ENCODE measurements at places on chromosomes 5 and 9. TPM values are rescaled to one million over a fixed set of nuclear protein-coding genes. Genes with fewer than 3 reads are reported as not detected.

DNA sequence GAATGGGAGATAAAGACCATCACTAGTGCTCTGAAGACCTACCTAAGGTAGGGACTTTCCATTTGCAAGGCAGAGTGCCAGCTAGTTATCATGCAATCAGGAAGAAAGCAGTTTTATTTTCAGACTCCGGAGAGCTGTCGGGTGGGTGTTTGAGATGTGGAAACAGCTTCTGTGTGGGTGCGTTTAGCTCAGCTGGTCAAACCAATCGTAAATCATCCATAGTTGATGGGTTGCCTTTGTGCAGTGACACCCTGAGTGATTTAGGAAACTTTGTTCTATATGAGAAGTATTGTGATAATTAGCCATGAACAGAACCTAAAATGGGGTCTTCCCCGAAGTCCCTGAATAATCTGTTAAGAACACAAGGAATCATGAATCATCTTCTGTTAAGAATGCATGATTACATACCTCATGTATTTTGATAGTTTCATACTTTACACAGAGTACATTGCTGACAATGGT lies 284.3 kb downstream of the ARHGAP26 start:
- DNase-seq, result no peak

DNA sequence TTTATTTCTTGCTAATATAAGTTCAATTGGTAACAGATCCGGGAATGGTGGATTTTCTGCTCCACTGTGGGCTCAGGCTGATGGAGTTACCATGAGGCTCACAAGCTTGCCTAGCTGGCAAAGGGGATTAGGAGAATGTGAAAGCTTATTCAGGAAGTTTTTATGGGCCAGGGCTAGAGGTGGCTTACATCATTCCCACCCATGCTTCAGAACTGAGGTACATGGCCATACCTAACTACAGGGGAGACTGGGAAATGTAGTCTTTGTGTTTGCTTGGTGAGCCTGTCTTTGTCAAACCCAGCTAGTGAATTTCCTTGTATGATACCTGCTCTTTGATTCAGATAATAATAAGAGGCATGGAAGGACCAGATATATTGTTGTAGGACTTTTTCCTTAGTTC lies 105.9 kb upstream of the DHFR start:
- DNase-seq, result no peak

DNA sequence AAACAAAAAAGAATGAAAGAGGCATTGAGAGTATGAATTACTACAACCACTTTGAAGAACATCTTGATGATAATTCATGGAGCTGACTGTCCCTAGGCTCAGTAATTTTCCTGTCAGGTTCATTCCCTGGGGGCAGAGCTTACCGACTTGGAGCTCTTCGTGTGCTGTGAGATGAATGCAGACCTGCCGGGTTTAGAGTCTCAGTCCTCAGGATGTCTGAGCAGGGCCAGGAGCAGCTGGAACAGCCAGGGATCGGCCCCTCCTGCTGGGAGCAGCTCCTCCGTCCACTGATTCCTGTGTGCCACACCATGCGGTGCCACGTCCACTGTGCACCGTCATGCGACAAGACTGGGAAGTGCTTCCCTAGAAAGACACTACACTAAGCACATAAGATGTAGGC lies 62.2 kb upstream of the SPIN1 start:
- DNase-seq, result no peak

GRCh38 chr9:121767171-121767769 lies 115.8 kb downstream of the DAB2IP start:
- DNase-seq, result no peak

PCDHGC5 gene
- 2.8 TPM for total RNA-seq

DNA sequence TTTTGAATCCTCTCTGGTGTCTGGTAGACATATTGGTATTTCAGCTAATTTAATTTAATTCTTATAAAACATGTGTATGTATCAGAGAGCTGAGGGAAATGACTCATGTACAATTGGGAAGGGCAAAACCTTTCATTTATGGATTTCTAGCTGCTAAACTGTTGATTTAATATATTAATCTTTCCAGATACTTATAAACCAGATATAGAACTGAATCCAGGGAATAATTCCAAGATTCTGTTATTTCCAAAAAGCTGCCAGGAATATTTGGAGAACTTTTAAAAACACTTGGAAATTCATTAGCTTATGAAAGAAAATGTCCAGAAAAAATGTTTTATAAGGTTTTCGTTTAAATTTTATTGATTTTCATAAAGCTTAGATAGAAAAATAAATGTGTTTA lies 295.5 kb downstream of the YTHDC2 start:
- DNase-seq, result no peak

ARHGEF28 gene
- total RNA-seq, result 34.5 TPM

PHF24 gene
- 1.7 TPM for total RNA-seq

GRCh38 chr5:159242656-159243055 lies 20.4 kb upstream of the UBLCP1 start:
- no peak for DNase-seq

DNA sequence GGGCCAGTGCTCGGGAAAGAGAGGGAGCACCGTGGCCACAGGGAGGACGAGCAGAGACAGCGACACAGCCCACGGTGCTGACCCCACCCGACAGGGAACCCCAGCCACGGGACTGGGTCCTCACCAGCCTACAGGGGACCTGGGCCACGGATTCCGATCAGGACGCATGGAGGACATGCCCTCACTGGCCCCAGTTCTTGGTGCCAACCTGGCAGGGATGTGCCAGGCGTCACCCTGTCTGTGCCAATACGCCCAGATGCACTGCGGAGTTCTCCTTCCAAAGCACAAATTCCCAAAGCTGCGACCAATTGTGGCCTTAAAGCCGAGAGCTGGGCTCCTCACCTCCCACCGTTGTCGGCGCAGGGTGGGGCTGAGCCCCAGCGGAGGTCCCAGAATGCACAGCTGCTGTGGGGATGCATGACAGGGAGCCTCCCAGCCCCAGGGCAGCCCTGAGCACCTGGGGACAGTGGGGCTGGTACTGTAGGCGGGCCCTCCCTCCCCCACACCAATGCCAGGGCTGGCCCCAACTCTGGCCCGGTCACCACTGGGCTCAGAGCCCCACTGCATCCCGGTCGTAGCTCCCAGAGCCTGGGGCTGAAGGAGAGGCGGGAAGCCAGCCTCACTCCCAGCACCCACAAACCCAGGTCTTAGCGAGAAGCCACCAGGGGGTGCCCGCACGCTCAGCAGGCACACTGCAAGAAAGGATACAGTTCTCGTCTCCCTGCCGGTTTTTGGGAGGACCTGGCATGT lies 44.2 kb downstream of the NKD2 start:
- no peak for DNase-seq

Measured in ureter (tissue), 1 donor.